SK-N-DZ (cell line): ENCODE measurements at places on chromosomes 13 and 19.

GRCh38 chr13:110912651-110913051, 2.2 kb downstream of the ANKRD10 start:
- DNase-seq = no peak

DNA sequence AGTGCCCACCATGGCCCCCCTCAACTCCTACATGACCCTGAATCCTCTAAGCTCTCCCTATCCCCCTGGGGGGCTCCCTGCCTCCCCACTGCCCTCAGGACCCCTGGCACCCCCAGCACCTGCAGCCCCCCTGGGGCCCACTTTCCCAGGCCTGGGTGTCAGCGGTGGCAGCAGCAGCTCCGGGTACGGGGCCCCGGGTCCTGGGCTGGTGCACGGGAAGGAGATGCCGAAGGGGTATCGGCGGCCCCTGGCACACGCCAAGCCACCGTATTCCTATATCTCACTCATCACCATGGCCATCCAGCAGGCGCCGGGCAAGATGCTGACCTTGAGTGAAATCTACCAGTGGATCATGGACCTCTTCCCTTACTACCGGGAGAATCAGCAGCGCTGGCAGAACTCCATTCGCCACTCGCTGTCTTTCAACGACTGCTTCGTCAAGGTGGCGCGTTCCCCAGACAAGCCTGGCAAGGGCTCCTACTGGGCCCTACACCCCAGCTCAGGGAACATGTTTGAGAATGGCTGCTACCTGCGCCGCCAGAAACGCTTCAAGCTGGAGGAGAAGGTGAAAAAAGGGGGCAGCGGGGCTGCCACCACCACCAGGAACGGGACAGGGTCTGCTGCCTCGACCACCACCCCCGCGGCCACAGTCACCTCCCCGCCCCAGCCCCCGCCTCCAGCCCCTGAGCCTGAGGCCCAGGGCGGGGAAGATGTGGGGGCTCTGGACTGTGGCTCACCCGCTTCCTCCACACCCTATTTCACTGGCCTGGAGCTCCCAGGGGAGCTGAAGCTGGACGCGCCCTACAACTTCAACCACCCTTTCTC, 8.2 kb downstream of the FOXA3 start:
- DNase-seq = no peak

- peak; percentile 29 for DNase-seq
Measured at GRCh38 chr13:94050686-94051085, 428.8 kb downstream of the DCT start.

GRCh38 chr13:56187331-56187730, 953.4 kb upstream of the PRR20A start:
- no peak for DNase-seq

- no peak for DNase-seq
Measured at GRCh38 chr13:113848020-113848419, 15.9 kb downstream of the GAS6 start.

- DNase-seq = no peak
Measured at GRCh38 chr19:597406-598315, 8.0 kb downstream of the HCN2 start.

GRCh38 chr13:62512194-62513141, 1096.8 kb upstream of the PCDH20 start:
- peak; percentile 55 for DNase-seq

DNA sequence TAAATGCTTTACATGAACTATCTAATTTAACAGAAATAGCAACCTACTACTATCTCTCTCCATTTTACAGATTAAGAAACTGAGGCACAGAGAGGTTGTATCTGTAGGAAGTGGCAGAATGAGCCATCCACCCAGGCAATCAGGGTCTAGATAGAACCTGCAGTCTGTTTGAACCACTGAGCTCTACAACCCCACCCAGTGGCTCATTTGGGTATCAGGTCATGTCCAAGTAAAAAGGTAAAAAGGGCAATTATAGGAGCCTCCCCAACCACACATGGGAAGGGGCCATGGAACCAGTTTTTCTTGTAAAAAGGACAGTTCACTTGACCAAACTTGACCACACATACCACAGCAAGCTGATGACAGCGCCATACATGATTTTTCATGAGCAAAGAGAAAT, 92.9 kb upstream of the SGCG start:
- peak; percentile 12 for DNase-seq

- DNase-seq = no peak
Measured at GRCh38 chr19:51644636-51645271, 1.9 kb downstream of the SIGLEC14 start.

DNA sequence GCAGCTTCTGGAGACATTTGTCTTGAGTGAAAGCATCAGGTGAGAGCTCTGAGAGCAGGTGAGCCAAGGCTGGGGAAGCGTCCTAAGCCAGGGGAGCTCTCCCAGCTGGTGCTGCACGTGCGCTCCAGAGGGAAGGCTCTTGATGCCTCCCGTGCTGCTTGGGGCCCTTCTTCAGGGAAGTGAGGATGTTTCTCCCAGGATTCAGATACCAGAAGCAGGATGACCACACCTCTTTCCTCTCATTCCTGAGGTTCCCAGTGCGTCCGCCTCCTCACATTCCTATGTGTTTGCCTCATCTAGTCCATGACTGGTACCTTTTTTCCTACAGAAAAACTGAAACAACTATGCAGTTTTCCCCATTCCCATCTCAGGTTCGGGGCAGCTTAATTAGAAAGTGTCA, 231.0 kb upstream of the IRS2 start:
- DNase-seq = no peak

GRCh38 chr19:32824191-32824751, 45.3 kb downstream of the SLC7A9 start:
- DNase-seq = peak; percentile 24

DNA sequence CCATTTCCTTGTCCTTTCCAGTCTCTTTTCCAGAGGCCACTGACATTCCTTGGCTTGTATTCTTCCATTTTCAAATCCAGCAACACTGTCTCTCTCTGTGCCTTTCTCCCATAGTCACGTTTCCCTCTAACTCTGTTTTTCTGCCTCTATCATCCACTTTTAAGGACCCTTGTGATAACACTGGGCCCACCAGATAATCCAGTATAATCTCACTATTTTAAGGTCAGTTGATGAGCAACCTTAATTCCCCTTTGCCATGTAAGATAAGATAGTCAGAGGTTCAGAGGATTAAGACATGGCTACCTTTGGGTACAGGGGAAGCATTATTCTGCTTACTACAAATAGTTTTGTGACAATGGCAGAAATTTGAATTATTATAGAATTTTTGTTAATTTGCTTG, 45.7 kb upstream of the N4BP2L1 start:
- DNase-seq = no peak

GRCh38 chr19:46818812-46819211, 30.4 kb upstream of the SLC1A5 start:
- no peak for DNase-seq

DNA sequence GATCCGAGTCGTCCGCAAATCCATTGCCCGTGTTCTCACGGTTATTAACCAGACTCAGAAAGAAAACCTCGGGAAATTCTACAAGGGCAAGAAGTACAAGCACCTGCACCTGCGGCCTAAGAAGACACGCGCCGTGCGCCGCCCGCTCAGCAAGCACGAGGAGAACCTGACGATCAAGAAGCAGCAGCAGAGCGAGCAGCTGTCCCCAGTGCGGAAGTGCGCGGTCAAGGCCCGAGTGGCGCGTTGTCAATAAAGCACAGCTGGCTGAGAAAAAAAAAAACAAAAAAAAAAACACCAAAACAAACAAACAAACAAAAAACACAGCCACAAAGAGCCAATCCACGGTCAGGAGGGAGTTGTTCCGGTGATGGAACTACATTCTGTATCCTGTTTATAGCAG, 4.7 kb upstream of the GNA15 start:
- DNase-seq = no peak

DNA sequence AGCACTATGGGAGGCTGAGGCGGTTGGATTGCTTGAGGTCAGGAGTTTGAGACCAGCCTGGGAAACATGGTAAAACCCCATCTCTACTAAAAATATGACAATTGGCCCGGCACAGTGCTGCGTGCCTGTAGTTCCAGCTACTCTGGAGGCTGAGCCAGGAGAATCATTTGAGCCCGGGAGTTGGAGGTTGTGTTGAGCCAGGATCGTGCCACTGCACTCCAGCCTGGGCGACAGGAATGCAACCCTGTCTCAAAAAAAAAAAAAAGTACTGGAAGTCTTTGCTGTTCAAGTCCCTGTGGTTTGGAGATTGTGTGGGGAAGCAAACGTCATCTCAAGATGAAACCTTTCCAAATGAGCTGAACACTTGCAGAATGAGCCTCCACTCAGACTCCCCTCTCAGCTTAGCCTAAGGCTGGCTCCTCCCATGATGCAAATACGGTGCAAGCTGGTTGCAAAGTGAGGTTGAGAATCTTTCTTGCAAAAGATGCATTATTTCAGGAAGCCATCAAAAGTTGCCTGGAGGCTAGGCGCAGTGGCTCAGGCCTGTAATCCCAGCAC, 46.2 kb downstream of the MYO9B start:
- DNase-seq = no peak
